Neural progenitor cell (in vitro differentiated cells): ENCODE measurements at places on chromosomes 16 and 17. TPM values are rescaled to one million over a fixed set of nuclear protein-coding genes. Genes with fewer than 3 reads are reported as not detected.

RBBP6 gene
- total RNA-seq = 73.3 and 81.0 TPM in 2 replicates

GRCh38 chr16:1785846-1786170 is 3.0 kb downstream of the NUBP2 start:
- no peak overlapping the region for H3K4me3 ChIP-seq
- H3K27me3 ChIP-seq = no peaks in the 10 kb centered on the region
- no peaks in the 10 kb centered on the region for H3K36me3 ChIP-seq

GRCh38 chr16:85840801-85841200 is 41.3 kb downstream of the COX4I1 start:
- H3K36me3 ChIP-seq = no peaks in the 10 kb centered on the region
- H3K4me1 ChIP-seq = no peaks in the 10 kb centered on the region
- H3K4me3 ChIP-seq = no peak overlapping the region
- no peaks in the 10 kb centered on the region for H3K27me3 ChIP-seq
- DNase-seq = no peak

HNF1B gene
- total RNA-seq = 0.15 TPM in 1 of 2 replicates, not detected in the other

GJC1 gene
- 63.4 and 76.9 TPM in 2 replicates for total RNA-seq

- H3K27ac ChIP-seq = no peak overlapping the region
- peaks cover 6% of the 10 kb centered on the region for H3K27me3 ChIP-seq
- DNase-seq = no peak
- no peaks in the 10 kb centered on the region for H3K36me3 ChIP-seq
- no peak overlapping the region for H3K4me3 ChIP-seq
Observed at GRCh38 chr17:340074-340473, 12.5 kb downstream of the RPH3AL start.

GRCh38 chr17:63163158-63163520 is 197.1 kb downstream of the TANC2 start:
- no peaks in the 10 kb centered on the region for H3K4me1 ChIP-seq
- DNase-seq = no peak
- H3K4me3 ChIP-seq = no peak overlapping the region
- H3K27me3 ChIP-seq = no peaks in the 10 kb centered on the region

GRCh38 chr17:74623693-74624093 is at the start of gene CD300E:
Gene CD300E (minus strand): TSS chr17:74623738. CDS start chr17:74623621, 117 bp downstream.
- no peaks in the 10 kb centered on the region for H3K36me3 ChIP-seq
- no peak for DNase-seq
- H3K4me1 ChIP-seq = no peaks in the 10 kb centered on the region

IGF2BP1 gene
- total RNA-seq = 129 and 137 TPM in 2 replicates

GRCh38 chr16:8168016-8168415 is 422.3 kb downstream of the TMEM114 start:
- no peak overlapping the region for H3K27ac ChIP-seq
- no peaks in the 10 kb centered on the region for H3K36me3 ChIP-seq
- H3K27me3 ChIP-seq = no peaks in the 10 kb centered on the region
- no peak for DNase-seq
- no peak overlapping the region for H3K4me3 ChIP-seq

GRCh38 chr17:44688200-44688599 is 1.4 kb downstream of the CCDC43 start:
- no peaks in the 10 kb centered on the region for H3K36me3 ChIP-seq
- H3K4me3 ChIP-seq = peak overlapping the region; percentile 95
- H3K27me3 ChIP-seq = no peaks in the 10 kb centered on the region
- DNase-seq = no peak
- peaks cover 6% of the 10 kb centered on the region for H3K4me1 ChIP-seq
- H3K27ac ChIP-seq = no peak overlapping the region

DNA sequence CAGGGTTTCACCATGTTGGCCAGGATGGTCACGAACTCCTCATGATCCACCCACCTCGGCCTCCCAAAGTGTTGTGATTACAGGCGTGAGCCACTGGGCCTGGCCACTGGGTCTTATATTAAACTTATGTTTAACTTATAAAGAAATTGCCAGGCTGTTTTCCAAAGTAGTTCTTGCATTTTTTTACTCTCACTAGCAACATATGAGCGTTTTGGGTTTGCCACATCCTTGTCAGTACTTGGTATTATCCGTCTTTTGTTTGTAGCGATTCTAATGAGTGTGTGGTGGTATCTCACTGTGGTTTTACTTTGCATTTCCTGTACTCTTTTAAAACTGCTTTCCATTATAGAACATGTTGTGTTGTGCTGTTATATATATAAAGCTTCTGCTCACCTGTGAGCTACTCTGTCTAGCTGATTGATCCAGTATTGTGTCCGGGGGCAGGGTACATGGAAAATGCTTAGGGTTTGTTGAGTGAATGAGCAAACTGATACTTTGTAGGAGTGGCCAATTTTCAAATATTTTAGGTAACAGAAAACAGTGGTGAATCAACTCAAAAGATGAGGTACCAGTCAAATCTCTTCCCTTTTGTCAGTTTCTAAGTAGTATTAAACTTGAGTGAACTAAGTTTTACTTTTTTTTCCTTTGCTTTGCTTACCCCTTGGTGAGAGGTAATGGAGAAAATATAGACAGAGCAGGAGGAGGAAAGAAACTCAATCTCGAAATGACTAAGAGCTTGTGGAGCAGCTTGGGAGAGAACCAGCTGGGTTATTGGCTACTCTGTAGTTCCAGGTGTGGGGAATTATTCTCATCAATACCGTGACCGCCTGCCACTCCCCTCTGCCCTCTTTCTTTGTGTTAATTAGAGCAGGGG is 75.8 kb downstream of the PITPNC1 start:
- H3K4me3 ChIP-seq = no peak overlapping the region
- no peaks in the 10 kb centered on the region for H3K36me3 ChIP-seq
- H3K27ac ChIP-seq = no peak overlapping the region
- peaks cover 9% of the 10 kb centered on the region for H3K4me1 ChIP-seq
- no peaks in the 10 kb centered on the region for H3K27me3 ChIP-seq
